ENCODE measurements at places on chromosomes 3 and 15. TPM values are rescaled to one million over a fixed set of nuclear protein-coding genes. Genes with fewer than 3 reads are reported as not detected.

CALML4 gene
- 2.9 TPM for total RNA-seq

FBN1 gene
- total RNA-seq: 6.9 TPM

POMGNT2 gene
- total RNA-seq: 4.7 TPM

PLA1A gene
- 0.92 TPM for total RNA-seq

ZNF620 gene
- 0.56 TPM for total RNA-seq

GRCh38 chr15:87741350-87741749, 515.2 kb downstream of the NTRK3 start:
- ATAC-seq: no peak

DNA sequence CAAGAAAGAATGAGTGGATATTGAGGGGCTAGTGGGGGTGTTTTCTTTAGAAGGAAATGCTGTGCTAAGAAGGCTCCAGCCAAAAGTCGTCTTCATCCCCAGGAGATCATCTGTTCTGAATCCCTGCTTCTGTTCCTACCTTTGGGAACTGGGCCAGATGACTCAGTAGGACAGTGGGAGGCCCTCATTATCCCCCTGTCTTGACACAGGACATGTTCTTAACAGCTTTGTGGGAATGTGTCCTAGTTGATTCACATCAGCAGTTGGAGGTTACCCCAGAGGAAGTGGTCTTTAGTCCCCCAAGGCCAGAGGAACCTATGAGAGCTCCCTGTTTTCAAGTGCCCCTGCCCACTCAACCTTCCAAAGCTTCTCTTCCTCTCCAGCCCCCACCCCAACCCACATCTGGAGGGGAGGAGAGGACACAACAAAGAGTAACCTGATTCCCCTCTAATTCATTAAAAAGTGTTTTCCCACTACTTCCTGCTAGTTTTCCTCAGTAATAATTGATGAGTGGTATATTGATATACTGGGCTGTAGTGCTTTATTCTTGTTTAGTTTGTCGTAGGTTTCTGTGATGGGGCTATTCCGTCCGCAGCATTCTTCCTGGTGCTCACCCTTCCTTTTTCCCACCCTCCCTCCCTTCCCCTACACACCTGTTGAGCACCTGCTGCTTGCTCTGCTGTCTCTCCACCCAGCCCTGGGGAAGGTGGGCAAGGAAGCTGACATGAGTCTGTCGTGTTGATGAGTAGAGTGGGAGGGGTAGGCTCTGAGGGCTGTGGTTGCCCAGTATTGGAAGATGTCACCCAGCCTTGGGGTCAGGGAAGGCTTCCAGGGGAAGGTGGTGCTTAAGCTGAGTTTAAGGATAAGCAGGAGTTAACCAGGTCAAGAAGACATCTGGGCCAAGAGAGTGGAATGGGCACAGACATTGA, 9.3 kb downstream of the PXYLP1 start:
- ATAC-seq: no peak

- ATAC-seq: no peak
These were observed 25.6 kb upstream of the FAM174B start for GRCh38 chr15:92681141-92681631.

GRCh38 chr15:63091679-63092446, 29.8 kb upstream of the LACTB start:
- no peak for ATAC-seq

- no peak for ATAC-seq
These were observed 990.9 kb downstream of the PLOD2 start for GRCh38 chr3:145170121-145170520.

DNA sequence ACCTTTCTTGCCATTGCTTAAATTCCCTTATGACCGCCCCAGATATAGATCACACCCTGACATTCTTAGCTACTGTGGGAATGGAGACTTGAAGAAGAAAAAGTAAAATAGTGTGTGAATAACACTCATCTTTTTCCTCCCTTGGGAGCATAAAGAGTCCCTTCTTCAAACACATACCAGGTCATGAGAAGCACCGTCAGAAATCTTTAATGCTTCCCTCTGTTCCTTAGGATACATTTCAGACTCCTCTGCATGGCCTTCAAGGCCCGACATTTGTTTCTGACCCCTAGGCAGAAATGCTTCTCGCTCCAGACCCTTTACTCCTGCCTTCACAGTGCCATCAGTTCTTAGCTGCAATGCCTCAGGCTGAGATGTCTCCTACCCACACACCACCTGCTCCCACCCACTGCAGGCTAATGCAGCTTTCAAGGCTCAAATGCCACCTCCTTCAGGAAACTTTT, 143.8 kb upstream of the IL12A start:
- no peak for ATAC-seq

- no peak for ATAC-seq
These were observed 18.6 kb upstream of the IGSF10 start for GRCh38 chr3:151479452-151479851.

DNA sequence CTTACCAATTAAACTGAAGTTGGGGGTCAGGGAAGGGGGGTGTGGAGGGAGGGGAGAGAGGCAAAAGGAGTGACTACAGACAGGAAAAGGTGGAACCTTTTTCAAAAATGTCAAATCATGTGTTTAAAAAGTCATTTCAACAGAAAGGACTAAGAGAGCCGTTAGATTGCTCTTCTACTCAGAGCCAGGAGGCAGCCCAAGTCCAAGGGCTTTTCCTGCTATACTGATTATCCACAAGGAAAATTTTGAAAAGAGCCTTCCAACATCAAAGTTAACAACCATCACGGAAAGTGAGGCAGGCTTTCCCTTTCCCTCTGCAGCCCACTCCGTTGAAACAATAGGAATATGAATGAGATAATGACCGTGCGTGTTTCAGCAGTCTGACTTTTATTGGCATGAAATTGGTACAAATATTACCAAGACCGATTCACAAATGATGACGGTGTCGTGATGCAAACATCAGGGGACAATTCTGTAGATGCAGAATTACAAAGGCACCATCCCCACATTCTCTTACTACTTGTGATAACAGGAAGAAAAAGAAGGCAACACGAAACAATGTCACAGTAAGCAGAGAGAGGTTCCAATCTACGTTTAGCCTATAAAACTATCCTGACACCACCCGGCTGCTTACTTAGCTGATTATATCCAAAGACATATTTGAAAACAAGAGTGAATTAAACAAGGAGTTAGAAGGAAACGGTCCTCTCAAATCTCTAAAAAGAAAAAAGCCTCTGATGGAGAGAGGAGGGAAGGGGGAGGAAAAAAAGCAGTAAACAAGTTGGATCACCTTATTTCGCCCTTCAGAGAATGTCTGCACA, 453.7 kb downstream of the FOXP1 start:
- no peak for ATAC-seq

GRCh38 chr3:79521221-79521848, 246.5 kb downstream of the ROBO1 start:
- ATAC-seq: no peak
